Activated T-helper 1 cell treated with anti-CD3 and anti-CD28 coated beads, Interleukin-2, amount 50 U/mL, for 16 hours (primary cell): ENCODE measurements at places on chromosomes 7 and 10.

GRCh38 chr10:117656385-117657367 lies 114.1 kb downstream of the EMX2 start:
- DNase-seq: no peak

DNA sequence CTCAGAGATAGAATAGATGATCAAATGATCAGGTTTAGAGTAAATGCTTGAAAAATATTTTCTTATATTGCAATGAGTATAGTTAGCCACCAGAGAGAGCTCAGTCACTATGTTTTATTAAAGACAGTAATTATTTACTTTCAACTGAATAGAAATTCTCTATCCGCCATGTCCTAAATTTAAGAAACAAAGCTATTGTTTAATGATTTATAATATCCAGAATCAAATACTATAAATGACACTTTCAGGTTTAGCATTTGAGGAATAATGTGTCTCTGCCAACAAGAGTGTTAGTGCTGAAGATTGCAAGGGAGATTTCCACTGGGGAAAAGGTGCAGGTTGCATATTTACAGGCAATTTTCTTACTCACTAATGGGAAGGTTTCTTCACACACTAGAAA lies 184.7 kb downstream of the DGKB start:
- DNase-seq: no peak

DNA sequence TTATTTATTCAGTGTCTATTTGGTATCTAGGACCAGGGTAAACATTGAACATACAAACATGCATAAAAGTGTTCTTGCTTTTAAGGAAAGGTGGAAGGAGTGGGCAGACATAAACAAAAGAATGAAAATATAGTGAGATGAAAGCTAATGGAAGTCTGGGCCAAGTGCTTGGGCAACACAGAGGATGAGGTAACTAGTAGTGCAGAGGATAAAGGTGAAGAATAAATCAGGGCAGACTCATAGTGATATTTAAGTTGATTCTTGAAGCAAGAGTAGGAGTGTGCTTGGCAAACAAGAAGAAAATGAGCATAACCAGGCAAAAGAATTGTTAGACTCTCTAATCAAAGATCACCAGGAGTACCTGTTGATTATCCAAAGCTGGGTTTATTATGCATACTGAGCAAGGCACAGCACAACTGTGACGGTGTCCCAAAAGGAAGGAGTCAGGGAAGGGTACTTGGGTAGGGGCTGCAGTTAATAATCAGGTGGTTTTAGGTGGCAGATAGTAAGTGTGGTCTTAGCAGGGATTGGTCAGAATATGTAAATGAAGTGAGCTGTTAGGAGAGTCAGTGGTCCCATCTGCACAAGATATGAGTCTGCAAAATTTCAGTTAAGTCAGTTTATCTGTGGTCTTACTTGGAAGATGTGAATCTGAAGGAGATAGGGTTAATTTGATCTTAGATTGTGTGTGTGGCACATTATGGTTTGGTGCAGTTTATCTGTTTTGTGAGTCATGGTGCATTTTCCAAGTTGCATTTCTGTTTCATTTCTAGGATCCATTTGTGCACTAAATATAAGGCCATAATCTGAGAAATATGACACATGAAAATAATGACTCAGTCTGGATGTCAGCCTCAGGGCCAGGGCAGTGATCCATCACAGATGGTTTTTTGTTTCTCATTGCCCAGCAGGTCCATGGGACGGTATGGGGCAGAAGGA lies 30.6 kb upstream of the TAX1BP1 start:
- no peak for DNase-seq

- DNase-seq: no peak
These were observed 838.2 kb upstream of the POM121L12 start for GRCh38 chr7:52197221-52197620.

GRCh38 chr7:88429382-88429781 lies 122.7 kb upstream of the STEAP4 start:
- no peak for DNase-seq

DNA sequence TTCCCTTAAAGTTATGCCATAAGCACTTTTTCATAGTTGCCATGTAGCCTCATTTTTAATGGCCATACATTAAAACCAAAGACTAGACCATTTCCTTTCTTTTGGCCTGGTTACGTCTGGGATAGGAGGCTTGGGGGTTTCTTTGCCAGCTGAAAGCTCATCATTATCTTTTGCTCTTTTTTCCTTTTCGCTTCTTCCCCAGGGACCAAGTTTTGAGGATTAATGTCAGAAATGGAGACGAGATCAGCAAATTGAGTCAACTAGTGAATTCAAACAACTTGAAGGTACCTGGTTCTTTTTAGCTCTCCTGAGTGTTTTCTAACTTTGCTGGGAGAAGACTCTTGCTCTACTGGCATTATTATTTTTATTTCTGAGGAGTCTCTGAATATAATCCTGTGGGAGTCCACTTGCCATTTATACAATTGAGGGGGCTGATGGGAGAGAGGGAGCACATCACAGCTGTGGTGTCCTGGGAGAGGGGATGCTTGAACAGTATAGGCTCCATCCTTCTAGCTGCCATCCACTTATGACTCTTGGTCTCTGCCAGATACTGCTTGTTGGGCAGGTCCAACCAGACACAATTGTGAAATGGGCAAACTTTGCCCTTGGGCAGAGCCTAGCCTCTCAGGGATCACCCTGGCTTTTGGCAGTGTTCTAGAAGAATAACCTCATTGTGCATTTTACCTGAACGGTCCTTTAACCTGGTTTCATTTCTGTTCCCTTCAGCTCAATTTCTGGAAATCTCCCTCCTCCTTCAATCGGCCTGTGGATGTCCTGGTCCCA lies 5.8 kb downstream of the CPA4 start:
- no peak for DNase-seq

GRCh38 chr10:133453516-133454203 lies at the start of gene SCART1:
SCART1 (plus strand) TSS chr10:133453945; CDS start chr10:133453998, 53 bp downstream.
- DNase-seq: no peak

DNA sequence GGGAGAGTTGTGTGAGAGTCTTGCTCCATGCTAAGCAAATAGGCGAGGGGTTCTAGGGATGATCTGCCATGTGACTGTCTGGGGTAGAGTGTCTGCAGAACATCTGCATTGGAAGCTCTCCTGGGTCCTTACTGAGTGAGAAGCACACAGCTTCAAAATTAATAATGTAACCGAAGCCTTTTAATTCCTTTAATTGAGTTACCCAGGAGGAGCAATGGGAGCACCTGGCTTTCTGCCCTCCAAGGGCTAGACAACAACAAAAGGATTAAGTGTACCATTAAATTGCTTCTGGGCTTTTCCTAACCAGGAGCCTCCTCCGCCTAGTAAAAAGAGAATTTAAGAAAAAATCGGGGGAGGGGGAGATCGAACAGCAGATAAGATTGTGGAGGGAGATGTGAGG lies 102.0 kb upstream of the TBX20 start:
- no peak for DNase-seq

DNA sequence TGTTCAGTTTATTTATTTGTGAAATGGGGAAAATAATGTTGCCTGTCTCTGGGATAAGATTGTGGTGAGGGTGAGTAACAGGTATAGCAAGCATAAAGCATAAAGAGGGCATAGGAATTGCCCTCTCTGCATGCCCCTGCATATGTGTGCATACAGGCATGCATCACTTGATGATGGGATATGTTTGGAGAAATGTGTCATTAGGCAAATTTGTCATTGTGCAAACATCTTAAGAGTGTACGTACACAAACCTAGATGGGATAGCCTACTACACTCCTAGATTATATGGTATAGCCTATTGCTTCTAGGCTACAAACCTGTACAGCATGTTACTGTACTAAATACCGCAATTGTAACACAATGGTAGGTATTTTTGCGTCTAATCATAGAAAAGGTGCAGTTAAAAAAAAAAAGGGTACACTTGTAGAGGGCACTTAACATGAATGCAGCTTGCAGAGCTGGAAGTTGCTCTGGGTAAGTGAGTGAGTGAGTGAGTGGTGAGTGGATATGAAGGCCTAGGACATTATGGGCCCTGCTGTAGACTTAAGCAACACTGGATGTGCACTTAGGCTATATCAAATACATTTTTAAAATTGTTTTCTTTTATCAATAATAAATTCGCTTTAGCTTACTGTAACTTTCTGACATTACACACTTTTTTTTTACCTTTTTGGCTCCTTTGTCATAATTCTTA lies 386.5 kb upstream of the ANKRD30A start:
- no peak for DNase-seq

DNA sequence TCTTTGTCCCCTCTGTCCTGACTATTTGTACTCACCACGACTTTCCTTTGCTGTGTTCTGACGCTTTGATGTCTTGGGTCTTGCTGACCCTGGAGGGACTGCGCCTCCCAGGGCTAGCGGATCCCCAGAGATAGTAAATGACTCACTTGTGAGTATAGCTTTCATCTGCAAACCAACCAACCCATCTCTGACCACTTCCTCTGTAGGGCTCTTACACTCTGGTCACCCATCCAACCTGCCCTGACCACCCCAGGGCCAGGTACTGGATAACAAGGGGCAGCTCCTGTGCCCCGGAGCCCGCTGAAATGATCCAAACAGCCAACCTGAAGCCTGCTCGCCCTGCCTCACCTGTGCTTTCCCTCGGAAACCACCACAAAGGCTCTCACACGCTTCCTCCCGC lies 125.2 kb upstream of the CARD11 start:
- no peak for DNase-seq

DNA sequence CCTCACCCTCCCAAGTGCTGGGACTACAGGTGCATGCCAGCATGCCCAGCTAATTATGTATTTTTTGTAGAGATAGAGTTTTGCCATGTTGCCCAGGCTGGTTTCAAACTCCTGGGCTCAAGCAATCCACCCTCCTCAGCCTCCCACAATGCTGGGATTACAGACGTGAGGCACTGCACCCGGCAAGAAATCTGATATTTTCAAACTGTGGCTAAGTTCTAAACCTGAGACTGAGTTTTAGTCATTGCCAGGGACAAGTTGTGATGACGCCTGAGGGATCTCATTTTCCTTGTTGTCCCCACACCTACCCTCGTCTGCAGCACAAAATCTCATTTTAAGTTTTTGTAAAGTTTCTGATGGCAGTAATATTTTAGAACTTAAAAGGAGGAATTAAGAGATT lies 9.8 kb downstream of the AUTS2 start:
- no peak for DNase-seq

DNA sequence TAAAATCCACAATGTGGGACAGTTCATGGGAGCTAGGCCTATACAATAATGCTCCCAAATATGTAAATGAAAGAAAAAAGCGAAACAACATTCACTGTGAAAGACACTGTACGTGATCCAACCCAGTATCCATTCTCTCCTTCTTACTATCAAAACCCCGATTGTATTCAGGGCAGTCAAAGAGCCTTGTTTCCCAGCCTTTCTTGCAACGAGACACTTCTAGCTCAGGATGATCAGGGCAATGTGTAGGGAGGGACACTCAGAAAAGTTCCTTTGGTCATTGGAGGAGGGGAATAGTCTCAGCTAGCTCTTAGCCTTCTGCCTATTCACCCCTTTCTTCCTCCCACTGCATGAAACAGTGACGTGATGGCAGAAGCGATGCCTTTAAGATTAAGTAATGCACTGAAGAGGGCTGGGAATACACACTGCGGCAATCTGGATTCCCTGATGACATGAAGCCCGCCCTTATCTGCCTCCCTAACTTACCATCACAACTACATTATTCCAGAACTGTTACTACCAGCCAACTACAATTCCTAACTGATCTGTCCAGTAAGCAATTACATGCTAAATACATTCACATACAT lies 27.3 kb downstream of the UBE2H start:
- DNase-seq: no peak

GRCh38 chr7:150731916-150732315 lies 5.3 kb upstream of the GIMAP5 start:
- DNase-seq: no peak

DNA sequence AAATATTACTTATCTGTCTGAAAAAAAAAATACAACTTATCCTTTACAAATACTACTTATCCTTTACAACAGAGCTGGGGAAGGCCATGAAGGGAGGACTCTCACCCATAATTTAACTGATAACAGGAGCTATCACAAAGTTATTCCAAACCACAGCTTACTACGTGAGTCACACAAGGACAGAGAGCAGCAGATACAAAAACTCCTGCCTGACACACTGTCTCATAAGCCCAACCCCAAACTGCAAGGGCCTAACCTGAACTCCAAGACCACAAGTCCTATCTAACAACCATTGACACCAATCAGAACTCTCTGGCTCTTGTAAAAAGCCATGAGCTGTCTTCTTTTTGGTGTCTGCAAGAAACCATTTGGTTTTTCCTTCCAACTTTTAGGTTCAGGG lies 28.5 kb upstream of the CXCL12 start:
- DNase-seq: no peak

DNA sequence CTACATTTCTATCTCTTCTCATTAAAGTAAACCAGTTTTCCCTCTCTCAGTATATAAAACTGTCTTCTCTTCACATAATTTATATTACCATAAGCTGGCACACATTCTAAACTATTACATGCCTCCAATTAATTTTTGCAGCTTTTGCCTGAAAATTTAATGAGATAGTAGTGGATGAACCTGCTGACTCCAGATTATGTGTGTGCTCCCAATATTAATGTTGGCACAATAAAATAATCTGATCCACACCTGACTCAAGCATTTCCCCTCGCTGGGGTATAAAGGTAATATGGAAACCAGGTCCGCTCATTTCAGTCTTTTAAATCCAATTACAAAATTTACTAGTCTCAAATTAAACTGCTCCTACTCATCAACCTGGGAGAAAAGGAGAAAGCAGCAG lies 63.4 kb downstream of the CTBP2 start:
- DNase-seq: no peak

- DNase-seq: no peak
These were observed 20.6 kb downstream of the ZDHHC6 start for GRCh38 chr10:112426111-112426510.

DNA sequence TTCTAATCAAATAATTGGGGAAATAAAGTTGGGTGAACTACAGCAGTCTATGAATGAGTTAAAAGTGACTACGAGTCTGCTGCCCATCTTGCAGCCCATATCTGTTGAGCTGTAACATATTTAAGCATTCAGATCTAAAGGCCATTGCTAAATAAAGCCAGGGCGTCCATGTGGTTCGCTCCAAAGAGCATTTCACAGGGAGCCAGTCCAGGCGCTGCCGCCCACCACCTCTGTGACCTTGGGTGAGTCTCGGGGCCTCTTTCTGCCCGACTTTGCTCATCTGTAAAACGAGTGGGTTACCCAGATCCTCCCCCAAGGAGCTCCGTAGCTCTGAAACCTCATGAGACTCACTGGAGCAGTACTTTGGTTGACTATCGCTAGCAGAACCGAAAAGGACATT lies 223.1 kb downstream of the CUX1 start:
- no peak for DNase-seq

- no peak for DNase-seq
These were observed 21.3 kb downstream of the MKX start for GRCh38 chr10:27724287-27724686.

- DNase-seq: no peak
These were observed 81.3 kb downstream of the OSBPL3 start for GRCh38 chr7:24898691-24899090.

DNA sequence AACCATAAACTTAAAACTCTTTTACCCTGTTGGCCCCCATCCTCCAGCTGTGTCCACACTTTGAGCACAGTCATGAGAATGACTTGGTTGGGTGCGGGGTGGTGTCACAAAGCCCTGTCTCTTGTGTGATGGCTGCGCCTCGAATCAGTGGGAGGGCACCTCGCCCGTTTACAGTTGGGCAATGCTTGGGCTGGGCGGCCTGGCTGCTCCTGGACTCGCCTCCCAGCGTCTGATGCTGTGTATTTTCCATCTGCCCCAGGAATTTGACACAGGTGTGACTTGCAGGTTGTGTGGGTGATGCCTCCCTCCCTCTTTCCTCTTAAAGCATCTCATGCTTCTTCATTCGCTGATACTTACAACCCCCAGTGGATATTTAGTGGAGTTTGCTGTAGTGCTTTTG lies 33.7 kb downstream of the CHST12 start:
- no peak for DNase-seq

GRCh38 chr7:93914581-93915066 lies 6.9 kb upstream of the GNG11 start:
- DNase-seq: no peak

GRCh38 chr10:128422190-128422589 lies 296.0 kb upstream of the MKI67 start:
- DNase-seq: no peak
